ENCODE measurements at places on chromosomes 11 and 22. TPM values are rescaled to one million over a fixed set of nuclear protein-coding genes. Genes with fewer than 3 reads are reported as not detected.

Gene MRPL23
- total RNA-seq = 68.5 TPM

Gene OR2AG2
- not detected for total RNA-seq

Gene MISFA
- total RNA-seq = 11.7 TPM

DNA sequence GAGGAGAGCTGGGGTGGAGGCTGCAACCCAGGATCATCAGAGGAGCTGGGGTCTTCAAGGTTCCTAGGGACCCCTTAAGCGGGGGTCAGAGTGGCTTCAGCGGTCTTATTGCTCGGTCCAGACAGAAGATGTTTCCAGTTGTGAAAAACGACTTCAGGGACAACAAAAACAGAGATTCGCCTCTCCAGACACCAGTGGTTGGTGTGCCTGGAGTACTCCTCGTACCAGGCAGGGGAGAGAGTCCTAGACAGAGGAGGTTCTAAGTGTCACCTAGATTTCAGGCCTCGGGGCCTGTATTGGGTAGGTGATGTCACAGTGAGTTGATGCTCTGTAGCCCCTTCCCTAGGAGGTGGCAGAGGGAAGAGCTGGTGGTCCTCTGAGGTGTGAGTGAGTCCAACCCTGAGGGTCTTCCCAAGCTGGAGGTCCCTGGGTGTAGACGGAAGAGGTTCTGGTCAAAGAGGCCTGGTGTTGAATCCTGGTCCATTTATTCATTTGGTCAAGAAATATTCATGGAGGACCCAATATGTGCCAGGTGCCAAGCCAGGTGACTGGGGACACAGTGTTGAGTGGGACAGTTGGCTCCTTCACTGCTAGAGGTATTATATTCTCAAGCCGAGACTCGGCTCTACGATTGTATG, 4.4 kb upstream of the IGLL5 start:
- no peak for DNase-seq

Gene NLRP14
- not detected for total RNA-seq

DNA sequence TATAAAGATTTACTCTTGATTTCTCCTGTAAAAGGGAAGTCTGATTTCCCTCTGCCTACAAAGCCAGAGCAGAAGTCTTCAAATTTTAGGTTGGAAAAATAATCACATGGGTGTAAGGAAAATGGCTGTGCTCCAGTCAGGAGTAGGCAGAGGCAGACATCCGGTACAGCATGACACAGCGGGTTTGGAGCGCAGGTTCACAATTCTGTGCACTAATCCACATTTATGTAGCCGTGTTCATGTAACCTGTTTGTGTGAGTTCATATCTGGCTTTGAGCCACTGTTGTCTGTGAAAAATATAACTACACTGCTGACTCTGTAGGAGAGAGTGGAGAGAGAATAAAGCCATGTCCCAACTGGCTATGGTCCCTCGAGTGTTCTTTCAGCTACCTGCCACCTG, 248.0 kb downstream of the CASP12 start:
- no peak for DNase-seq

DNA sequence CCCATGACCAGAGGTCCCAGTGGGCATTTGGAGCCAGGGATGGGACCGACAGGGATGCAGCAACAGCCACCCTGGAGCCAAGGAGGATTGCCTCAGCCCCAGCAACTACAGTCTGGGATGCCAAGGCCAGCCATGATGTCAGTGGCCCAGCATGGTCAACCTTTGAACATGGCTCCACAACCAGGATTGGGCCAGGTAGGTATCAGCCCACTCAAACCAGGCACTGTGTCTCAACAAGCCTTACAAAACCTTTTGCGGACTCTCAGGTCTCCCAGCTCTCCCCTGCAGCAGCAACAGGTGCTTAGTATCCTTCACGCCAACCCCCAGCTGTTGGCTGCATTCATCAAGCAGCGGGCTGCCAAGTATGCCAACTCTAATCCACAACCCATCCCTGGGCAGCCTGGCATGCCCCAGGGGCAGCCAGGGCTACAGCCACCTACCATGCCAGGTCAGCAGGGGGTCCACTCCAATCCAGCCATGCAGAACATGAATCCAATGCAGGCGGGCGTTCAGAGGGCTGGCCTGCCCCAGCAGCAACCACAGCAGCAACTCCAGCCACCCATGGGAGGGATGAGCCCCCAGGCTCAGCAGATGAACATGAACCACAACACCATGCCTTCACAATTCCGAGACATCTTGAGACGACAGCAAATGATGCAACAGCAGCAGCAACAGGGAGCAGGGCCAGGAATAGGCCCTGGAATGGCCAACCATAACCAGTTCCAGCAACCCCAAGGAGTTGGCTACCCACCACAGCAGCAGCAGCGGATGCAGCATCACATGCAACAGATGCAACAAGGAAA, 27.3 kb upstream of the L3MBTL2 start:
- no peak for DNase-seq

Gene MYBPC3
- total RNA-seq = 2,549 TPM

Gene MMP1
- total RNA-seq = not detected

- no peak for DNase-seq
These were observed 67.4 kb downstream of the TP53I11 start for GRCh38 chr11:44883277-44883676.

DNA sequence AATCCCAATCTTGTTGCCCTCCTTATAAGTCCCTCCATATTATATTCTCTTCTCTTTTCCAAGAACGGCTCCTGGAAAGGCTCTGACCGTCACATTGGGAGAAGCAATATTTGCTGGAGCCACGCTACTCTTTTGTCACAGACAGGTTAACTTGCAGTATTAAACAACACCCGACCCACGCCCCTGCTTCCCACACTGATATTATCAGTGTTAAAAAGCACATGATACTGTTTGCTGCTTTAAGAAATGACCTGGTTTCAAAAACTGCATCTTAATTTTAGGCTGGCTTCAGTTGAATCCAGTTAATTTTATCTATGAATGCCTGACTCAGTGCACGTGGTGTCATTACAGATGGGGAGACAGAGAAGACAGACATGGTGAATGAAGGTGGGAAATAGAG, 3.1 kb downstream of the FLI1 start:
- no peak for DNase-seq

DNA sequence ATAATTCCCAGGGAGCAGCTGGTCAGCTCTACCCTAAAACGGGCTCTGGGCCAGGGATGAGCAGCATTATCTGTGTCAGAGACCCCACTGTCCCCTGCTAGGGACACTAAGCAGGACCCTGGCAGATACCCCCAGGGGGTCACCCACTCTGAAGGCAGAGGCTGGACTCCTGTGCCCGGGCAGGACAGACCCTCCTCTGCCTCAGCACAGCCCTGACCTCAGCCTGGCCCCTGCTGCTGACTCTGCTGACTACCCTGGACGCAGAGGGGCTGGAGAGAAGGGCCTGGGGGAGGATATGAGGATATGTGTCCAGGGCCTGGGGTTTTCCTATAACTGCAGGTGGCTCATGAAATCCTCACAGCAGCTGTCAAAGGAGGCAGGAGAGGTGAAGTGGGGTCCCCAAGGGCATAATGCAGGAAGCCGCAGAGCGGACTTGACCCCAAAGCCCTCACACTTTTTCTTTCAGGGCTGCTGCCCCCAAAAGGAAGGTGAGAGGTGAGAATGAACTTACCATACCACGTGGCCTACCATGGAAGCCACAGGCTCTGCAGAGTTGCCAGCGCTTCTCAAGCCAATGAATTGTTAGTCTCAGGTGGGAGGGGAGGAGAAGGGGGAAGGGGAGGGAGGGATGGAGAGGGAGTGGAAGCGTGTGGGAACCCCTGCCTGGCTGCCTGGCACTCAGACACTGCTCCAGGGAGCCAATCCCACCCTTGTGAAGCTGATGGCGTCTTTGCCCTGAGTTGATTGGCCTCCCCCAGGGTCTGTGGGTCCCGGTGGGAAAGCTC, 76.7 kb upstream of the WNT11 start:
- no peak for DNase-seq

Gene TMPRSS4
- not detected for total RNA-seq

- DNase-seq = no peak
These were observed 314.7 kb upstream of the SORL1-AS1 start for GRCh38 chr11:121767433-121767832.

Gene RIMBP3C
- not detected for total RNA-seq

Gene CREBZF
- 13.0 TPM for total RNA-seq

DNA sequence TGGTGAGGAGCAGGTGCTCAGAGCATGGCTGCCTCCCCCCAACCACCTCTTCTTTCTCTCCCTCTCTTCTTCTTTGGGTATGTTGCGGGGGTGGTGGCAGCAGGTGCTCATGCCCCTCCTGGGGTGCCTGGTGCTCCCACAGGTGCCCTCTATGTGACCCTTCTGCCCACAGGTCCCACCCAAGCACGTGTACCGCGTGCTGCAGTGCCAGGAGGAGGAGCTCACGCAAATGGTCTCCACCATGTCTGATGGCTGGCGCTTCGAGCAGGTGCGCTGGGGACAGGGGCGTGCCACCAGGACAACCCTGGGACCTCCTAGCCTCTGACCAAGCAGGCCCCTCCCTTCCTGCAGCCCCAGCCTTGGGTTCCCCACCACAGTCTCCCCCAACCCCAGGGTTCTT, 5.7 kb downstream of the KCTD17 start:
- DNase-seq = no peak

DNA sequence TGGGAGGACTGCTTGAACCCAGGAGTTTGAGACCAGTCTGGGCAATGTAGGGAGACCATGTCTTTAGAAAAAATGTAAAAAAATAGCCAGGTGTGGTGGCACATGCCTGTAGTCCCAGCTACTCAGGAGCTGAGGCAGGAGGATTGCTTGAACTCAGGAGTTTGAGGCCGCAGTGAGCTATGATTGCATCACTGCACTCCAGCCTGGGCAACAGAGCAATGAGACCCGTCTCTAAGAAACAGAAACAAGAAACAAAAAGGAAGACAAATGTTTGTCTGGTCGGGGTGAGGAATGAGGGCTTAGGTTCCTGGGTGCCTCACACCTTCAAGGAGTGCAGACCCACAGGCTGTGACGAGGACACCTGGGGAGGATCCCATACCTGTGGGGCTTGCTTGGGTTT, 191.9 kb downstream of the CEP164 start:
- no peak for DNase-seq

Gene CLDN5
- 51.4 TPM for total RNA-seq

Gene CEND1
- 0.25 TPM for total RNA-seq

GRCh38 chr11:64124147-64124546, 41.8 kb downstream of the MACROD1 start:
- DNase-seq = no peak

DNA sequence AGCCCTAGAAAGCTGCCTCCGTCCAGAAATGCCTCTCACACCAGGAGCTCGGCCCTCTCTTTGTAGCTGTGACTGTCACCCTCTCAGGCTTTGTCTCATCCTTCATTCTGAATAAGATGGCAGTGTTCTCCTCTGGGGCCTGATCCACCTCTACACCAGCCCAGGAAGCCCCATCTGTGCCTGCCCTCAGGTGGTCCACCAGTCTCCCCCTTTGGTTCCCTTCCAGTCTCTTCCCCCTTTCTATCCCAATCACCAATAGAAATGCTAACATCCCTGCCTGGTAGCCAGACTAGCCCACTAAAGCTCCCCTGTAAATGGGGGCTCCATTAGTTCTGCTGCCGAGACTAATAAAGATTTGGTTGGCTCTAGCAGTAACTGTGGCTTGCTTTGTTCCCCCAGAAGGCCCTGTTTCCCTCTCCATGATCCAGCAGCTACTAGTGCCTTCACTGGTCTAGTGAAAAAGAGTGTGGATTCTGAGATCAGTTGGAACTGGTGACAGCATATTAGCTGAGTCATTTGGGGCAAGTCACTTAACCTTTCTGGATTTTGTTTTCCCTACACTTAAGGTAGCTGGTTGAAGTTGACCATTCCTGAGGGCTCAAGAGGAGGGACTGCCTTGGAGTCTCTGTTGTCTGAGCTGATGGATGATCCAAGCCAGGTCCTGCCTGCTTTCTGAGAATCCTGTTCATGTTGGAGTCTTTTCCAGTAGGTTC, 16.2 kb downstream of the PLEKHB1 start:
- DNase-seq = no peak

DNA sequence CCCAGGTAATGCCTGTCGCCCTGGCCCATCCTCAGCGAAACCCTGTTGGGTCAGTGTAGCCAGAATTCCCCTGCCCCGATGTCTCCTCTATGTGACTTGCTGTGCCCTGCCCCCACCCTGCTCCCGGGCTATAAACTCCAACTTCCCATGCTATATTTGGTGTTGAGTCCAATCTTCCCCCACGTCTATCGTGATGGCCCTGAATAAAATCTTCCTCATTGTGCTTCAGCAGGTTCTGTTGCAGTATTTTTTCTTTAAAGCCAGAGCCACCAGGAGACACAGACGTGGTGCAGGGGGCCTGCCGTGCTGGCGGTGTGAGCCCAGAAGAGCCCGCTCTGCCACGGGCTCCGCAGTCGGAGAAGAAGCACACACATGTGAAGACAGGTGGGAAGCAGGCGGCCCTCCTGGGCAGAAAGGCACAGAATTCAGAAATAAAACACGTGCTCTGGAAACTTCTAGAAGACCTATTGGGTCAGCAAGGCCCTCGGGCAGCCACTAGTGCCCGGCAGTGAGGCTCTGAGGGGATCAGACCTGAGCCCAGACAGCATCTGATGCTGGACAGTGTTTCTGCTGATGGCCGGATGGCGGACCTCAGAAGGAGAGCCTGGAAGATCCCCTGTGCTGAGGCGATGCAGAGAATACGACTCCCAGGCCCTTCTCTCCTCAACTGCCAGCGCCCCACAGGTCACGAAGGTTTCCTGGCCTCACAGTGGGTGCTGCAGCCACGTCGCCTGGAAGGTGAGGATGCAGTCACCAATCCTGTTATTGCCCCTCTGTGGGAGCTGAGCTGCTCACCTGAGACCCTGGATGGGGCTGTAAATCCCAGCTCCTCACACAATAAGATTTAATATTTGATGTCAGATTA, 501.9 kb downstream of the BRD1 start:
- no peak for DNase-seq

Gene KCNJ1
- not detected for total RNA-seq

- no peak for DNase-seq
These were observed 151.9 kb downstream of the DBX1 start for GRCh38 chr11:20008190-20008870.

Gene PMM1
- 22.0 TPM for total RNA-seq

GRCh38 chr11:133965031-133965601, 8.3 kb upstream of the IGSF9B start:
- no peak for DNase-seq

DNA sequence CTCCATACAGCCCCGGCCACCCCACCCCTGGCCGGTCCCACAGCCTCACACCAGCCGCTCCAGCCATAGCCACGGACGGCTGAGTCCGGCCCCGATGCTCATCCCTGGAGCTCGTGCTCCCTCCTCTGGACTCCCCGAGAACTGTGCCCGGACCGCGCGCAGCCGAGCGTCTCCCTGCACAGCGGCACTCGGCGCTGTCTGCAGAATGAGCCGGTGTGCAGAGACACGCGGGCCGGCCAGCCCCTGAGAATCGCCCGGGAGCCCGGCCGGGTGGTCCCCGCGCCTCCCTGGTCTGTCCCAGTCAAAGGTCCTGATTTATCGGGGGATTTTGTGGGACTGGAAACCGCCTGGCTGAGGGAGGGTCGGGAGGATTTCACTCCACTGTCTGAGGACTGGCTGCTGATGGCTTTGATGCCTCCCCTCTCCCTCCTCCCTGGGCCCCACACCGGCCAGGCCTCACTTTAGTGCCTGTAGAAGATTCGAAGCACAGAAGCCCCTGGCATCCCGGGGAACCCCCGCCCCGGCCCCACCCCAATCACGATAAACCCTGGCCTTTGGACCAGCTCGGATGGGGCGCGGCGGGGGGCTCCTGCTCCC, 102.7 kb downstream of the BRD1 start:
- peak; percentile 61 for DNase-seq

GRCh38 chr11:9078113-9079086, 13.0 kb downstream of the SCUBE2 start:
- no peak for DNase-seq

Gene CAPN5
- 3.6 TPM for total RNA-seq

Measured in heart right ventricle (tissue), 16 donors.